Stimulated activated naive B cell treated with anti-CD40 and anti-IgM and Interleukin-4, amounts not matched to agents 10 μg/mL and 1 μg/mL and 100 μg/mL, for 72 hours (primary cell): ENCODE measurements at places on chromosomes 5 and 9.

- DNase-seq = no peak
Observed at GRCh38 chr9:81035171-81035570, 654.2 kb downstream of the TLE1 start.

GRCh38 chr9:121782514-121783110 is 131.2 kb downstream of the DAB2IP start:
- no peak for DNase-seq

DNA sequence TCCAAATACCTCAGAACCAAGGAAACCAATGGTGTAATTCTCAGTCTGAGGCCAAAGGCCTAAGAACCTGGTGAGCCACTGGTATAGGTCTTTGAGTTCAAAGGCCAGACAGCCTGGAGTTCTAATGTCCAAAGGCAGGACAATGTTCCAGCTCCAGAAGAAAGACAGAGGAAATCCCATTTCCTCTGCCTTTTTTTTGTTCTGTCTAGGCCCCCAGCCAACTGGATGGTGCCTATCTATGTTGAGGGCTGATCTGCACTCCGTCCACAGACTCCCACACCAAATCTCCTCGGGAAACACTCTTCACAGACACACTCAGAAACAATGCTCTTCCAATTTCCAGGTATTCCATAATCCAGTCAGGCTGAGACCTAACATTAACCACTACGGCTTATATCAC is 30.1 kb downstream of the FNIP1 start:
- DNase-seq = no peak

DNA sequence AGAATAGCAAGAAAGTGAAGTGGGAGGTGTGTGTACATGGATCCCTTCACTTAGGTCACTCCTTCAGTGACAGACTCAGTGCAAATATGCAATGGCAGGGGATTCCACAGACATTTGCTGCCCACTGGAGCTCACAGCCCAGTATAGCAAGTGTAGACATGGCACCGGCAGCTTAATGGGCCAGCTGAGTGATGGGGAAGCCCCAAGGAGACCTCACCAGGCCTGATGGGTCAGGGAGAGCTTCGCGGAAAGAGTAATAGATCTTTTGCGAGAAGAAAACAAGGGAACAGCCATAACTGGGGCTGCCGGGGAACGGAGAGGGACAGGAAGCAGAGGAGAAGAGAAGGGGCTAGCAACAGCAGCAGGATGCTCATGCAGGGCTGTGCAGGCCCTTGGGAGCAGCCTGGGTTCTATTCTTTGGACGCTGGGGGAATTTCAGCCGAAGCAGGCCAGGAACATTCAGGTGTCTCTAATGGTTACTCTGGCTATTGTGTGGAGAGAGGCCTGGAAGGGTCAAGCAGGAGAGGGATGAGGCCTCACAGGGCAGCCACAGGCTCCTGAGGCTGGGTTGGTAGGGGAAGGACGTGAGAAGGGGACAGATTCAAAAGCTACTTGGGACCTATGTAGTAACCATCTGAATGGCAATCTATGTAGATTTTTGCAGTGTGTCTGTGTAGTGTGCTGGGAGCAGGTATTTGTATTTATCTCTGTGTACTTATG is 27.0 kb downstream of the TCF7 start:
- no peak for DNase-seq

- DNase-seq = no peak
Observed at GRCh38 chr5:91122651-91123050, 260.5 kb downstream of the ARRDC3 start.

GRCh38 chr5:73740274-73740790 is 114.3 kb downstream of the ARHGEF28 start:
- DNase-seq = no peak

GRCh38 chr5:16615741-16616535 is 859 bp downstream of the RETREG1 start:
- no peak for DNase-seq

DNA sequence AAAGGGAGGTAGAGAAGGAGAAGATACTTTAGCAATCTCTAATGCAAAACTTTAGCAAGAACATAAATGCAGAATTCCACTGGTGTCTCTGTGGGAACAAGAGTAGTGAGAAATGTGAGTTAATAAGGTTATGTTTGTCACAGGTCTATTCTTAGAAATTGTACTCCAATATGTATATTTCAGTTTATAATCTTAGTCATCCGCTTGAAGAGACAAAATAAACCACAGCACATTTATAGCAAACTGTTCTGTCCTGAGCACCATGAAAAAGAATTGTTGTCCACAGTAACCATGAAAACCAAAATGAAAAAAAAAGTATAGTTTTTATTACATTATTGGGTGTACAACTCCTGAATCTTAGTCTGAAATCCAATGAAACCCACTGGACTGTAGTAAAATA is 93.6 kb upstream of the TSLP start:
- no peak for DNase-seq

- no peak for DNase-seq
Observed at GRCh38 chr9:8651070-8651845, 851.7 kb upstream of the DMAC1 start.

DNA sequence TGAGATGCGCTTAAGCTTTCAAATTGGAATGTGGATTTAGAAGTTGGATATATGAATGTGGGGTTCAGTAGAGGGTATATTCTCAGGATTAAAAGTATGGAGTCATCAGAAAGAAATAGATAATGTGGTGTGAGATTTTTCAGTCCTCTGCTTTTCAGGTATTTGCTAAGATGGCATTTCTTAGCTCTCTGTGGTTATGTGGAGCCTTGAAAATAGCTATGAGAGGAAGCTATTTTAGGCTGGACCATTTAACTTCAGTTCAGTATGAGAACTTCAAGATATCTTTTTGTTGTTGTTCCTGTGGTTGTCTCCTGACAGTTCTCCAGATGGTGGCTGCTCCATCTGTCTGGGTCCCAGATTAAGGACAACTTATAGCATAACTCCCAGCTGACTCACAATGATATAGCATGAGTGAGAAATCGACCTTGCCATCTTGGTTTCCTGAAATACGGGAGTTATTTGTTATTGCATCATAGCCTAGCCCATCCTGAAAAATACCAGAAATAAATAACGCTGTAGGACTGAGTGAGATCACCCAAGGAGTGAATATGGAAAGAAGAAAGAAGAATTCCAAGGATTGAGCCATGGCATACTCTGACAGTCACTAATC is 461.5 kb downstream of the ANXA1 start:
- no peak for DNase-seq

- no peak for DNase-seq
Observed at GRCh38 chr9:94697972-94698581, 28.4 kb upstream of the AOPEP start.

- no peak for DNase-seq
Observed at GRCh38 chr5:180799902-180800801, 2.5 kb downstream of the MGAT1 start.

DNA sequence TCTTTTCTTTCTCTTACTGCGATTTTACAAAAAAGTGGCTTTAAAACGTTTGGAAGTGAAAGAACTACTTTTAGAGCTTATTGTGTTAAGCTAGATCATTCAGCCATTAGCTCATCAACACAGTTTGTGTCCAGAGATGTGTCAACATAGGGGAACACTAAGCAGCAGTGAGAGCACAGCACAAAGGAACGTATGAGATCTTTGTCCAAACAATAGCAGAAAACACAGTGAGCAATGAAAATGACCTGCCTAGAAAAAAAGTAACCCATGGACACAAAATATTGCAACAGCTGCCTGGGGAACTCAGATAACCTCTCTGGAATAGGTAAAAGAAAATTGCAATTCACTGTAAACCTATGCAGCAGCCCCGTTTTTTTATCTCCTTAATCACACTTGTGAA is 372.5 kb downstream of the ARHGEF28 start:
- no peak for DNase-seq

DNA sequence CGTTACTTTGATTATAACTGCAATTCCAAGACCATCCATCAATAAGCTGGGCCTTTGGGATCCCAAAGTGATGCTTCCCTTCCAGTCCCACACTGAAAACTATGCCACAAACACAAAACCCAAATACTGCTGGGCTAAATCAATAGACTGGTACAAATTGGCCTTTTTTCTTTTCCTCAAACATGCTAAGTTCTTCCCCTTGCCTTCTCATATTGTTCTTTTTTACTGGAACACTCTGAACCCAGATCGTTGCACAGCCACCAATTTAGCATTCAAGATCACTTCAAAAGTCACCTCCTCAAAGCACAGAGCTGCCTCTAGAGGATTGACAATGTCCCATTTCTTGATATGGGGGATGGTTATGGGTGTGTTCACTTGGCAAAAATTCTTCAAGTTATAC is 66.0 kb downstream of the ACTL7B start:
- no peak for DNase-seq

GRCh38 chr5:139739150-139739974 is 56.2 kb upstream of the PSD2 start:
- no peak for DNase-seq

- DNase-seq = no peak
Observed at GRCh38 chr5:173530547-173530946, 85.9 kb downstream of the BOD1 start.

- no peak for DNase-seq
Observed at GRCh38 chr5:84202136-84202535, 182.5 kb downstream of the EDIL3 start.

- no peak for DNase-seq
Observed at GRCh38 chr9:113548221-113549041, 84.9 kb downstream of the RGS3 start.

DNA sequence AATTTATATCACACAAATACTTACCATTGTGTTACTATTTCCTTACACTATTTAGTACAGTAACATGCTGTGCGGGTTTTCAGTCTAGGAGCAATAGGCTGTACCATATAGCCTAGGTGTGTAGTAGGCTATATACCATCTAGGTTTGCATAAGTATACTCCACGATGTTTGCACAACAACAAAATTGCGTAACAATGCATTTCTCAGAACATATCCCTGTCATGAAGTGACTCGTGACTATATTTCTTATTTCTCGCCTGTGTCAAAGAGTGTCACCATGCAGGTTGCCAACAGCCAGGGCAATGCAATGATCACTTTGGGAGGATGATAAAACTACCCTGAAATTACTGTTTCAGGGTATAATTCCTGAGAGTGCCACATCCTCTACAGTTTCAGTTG is 65.6 kb upstream of the CD180 start:
- DNase-seq = no peak
